ENCODE measurements at places on chromosomes 6 and 20. TPM values are rescaled to one million over a fixed set of nuclear protein-coding genes. Genes with fewer than 3 reads are reported as not detected.

- H3K36me3 ChIP-seq = peaks cover 53% of the 10 kb centered on the region
- DNase-seq = no peak
- no peaks in the 10 kb centered on the region for H3K27me3 ChIP-seq
Measured at GRCh38 chr6:134994431-134994830, 44.5 kb upstream of the ALDH8A1 start.

DNA sequence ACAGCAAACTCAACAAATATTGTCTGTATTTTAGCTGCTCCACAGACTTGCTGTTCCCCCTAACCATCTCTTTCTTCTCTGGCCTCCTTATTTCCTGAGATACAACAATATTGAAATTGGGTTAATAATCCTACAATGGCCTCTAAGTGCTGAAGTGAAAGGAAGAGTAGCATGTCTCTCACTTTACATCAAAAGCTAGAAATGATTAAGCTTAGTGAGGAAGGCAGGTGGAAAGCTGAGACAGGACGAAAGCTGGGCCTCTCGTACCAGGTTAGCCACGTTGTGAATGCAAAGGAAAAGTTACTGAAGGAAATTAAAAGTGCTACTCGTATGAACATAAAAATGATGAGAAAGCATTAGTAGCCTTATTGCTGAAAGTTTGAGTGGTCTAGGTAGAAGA lies 63.8 kb downstream of the ELOVL5 start:
- no peak for DNase-seq
- H3K27me3 ChIP-seq = no peaks in the 10 kb centered on the region
- H3K36me3 ChIP-seq = peaks cover 22% of the 10 kb centered on the region
- H3K4me3 ChIP-seq = no peak overlapping the region
- H3K4me1 ChIP-seq = no peaks in the 10 kb centered on the region
- H3K27ac ChIP-seq = no peak overlapping the region

DNA sequence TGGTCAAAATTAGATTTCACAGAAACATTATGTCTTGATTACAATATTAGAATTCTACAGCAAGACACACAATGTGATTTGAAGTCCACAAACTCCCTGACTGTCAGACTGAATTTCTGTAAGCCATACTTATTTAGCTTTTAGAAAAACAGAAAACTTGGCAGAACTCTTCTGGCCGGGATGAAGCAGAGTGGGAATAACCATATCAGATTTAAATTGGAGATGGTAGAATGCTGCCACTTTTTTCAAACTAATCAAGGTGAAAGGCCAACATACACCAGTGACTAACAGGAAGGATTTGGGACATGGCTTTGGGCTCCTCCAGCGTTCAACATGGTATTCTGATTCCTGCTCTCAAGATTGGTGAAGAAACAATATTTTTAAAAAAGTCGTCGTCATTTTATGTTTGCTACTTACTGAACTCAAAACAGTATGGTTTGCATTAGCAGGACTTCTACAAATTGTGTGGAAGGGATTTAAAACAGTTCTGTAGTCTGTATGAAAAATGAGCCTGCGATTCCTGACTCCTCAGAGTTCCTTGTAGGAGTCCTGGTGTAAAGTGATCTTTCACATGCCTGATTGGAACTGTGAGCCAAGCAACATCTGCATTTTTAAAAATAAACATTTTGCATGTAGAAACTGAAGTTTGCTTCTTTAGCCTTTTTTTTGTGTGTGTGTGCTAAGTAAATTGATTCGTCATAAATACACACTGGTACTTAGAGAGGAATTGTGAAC lies 297.9 kb upstream of the SOX4 start:
- H3K27me3 ChIP-seq = no peaks in the 10 kb centered on the region
- H3K27ac ChIP-seq = no peak overlapping the region
- no peaks in the 10 kb centered on the region for H3K4me1 ChIP-seq
- H3K36me3 ChIP-seq = no peaks in the 10 kb centered on the region
- no peak for DNase-seq
- no peak overlapping the region for H3K4me3 ChIP-seq

GRCh38 chr20:9025643-9026042 lies 43.2 kb upstream of the PLCB4 start:
- no peak for DNase-seq
- no peak overlapping the region for H3K27ac ChIP-seq
- no peaks in the 10 kb centered on the region for H3K4me1 ChIP-seq
- H3K36me3 ChIP-seq = no peaks in the 10 kb centered on the region
- H3K4me3 ChIP-seq = no peak overlapping the region

Gene ARMH2
- total RNA-seq = not detected

- DNase-seq = no peak
- peaks cover 45% of the 10 kb centered on the region for H3K27me3 ChIP-seq
- no peak overlapping the region for H3K4me3 ChIP-seq
- no peak overlapping the region for H3K27ac ChIP-seq
Measured at GRCh38 chr20:56465997-56466396, 2.4 kb upstream of the RTF2 start.

- no peaks in the 10 kb centered on the region for H3K27me3 ChIP-seq
- no peak overlapping the region for H3K4me3 ChIP-seq
- H3K27ac ChIP-seq = no peak overlapping the region
- H3K36me3 ChIP-seq = no peaks in the 10 kb centered on the region
Measured at GRCh38 chr6:44671333-44671732, 283.8 kb downstream of the CDC5L start.

Gene MEP1A
- not detected for total RNA-seq

Gene RIPPLY2
- total RNA-seq = 0.88 TPM

DNA sequence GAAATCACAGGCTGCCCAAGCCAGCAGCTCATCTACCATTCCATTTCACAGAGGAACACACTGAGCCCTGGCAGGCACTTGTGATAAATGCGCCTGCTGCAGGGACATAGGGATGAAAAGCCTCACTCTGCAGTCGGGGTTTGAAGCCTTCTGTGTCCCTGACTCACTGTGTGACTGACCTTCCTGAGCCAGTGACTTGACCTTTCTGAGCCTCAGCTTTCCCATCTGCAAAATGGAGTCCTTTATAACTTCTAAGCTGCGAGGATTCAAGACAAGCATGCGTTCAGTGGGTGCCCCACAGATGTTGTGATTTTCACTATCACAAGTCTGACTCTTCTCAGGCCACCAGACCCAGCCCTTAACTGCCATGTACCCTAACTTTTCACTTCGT lies 5.5 kb downstream of the TGM2 start:
- peaks cover 2% of the 10 kb centered on the region for H3K27me3 ChIP-seq
- no peak overlapping the region for H3K27ac ChIP-seq
- no peak for DNase-seq
- no peaks in the 10 kb centered on the region for H3K4me1 ChIP-seq

Gene GPX5
- total RNA-seq = not detected

Measured in endodermal cell (in vitro differentiated cells).